ENCODE measurements at places on chromosomes 4 and X. TPM values are rescaled to one million over a fixed set of nuclear protein-coding genes. Genes with fewer than 3 reads are reported as not detected.

The CXCL6 gene
- total RNA-seq, result not detected

The SLC34A2 gene
- not detected for total RNA-seq

The PAGE5 gene
- total RNA-seq, result not detected

The MBNL3 gene
- not detected for total RNA-seq

The SSX2 gene
- not detected for total RNA-seq

The SLC25A53 gene
- 4.4 TPM for total RNA-seq

The MMGT1 gene
- total RNA-seq, result 16.6 TPM

The PABPC5 gene
- not detected for total RNA-seq

The ANXA10 gene
- total RNA-seq, result 4.1 TPM

The POLN gene
- total RNA-seq, result 0.60 TPM

The BEND4 gene
- total RNA-seq, result not detected

The NAT8L gene
- total RNA-seq, result 9.8 TPM

The TRIM2 gene
- total RNA-seq, result 0.69 TPM

The NUDT11 gene
- 3.2 TPM for total RNA-seq

The ZFP92 gene
- 0.54 TPM for total RNA-seq

The SPANXN4 gene
- total RNA-seq, result not detected

The HSD17B13 gene
- 0.08 TPM for total RNA-seq

The ARHGAP6 gene
- not detected for total RNA-seq

The LDB2 gene
- total RNA-seq, result not detected

The CUL4B gene
- total RNA-seq, result 41.4 TPM

The UPF3B gene
- total RNA-seq, result 19.9 TPM

The TNMD gene
- total RNA-seq, result not detected

The MAGEA12 gene
- total RNA-seq, result 0.17 TPM
